ENCODE measurements at places on chromosomes 3 and 15.

DNA sequence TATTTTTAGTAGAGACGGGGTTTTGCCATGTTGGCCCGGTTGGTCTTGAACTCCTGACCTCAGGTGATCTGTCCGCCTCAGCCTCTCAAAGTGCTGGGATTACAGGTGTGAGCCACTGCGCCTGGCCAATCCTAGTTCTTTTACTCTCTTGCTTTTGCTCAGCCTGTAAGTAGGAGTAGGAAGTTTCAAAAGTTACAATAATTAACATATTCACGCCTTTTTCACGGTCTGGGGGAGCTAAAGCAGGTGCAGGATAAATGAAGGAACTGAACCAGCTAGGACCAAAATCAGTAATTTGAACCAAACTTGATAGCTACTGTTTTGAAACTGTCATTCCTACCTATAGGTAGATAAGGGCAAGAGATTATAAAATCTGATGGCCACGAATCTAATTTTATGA is 98.5 kb downstream of the CACNA1D start:
- no peak for DNase-seq

DNA sequence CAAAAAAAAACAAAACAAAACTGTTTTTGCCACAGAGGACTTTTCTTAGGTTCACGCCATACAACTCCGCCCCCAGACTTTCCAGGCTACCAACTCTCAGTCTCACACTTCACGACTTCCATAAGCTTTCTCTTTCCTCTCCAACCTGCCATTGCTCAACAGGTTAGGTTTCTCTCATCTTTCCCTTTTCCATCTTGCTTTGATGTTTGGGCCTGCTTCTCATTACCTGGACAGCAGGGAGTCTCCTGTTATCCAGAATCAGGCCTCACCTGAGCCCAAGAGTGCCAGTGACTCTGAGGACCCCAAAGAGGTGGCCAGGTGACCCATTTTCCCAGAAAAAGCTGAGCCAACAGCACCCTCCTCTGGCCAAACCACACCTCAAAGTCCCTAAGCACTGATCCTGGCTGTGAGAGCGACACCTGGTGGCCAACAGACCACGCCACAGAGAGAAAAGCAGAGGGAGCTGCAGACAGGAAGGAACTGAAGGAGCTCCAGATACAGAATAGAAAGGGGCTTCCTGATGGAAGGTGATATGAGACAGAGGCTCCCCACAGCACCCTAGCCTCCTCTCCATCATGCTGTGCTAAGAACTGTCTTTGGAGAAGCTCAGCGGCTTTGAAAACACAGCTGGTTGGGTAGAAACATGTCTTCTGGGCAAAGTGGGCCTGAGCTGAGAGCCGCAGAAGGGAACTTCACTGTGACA is 4.0 kb downstream of the CCDC51 start:
- peak; percentile 73 for DNase-seq

- no peak for DNase-seq
Observed at GRCh38 chr3:38148311-38148882, 9.9 kb downstream of the MYD88 start.

GRCh38 chr3:69385723-69386555 is at the start of gene FRMD4B:
Gene FRMD4B (minus strand): TSS chr3:69386088. CDS start chr3:69385989, 99 bp downstream.
- peak; percentile 31 for DNase-seq

DNA sequence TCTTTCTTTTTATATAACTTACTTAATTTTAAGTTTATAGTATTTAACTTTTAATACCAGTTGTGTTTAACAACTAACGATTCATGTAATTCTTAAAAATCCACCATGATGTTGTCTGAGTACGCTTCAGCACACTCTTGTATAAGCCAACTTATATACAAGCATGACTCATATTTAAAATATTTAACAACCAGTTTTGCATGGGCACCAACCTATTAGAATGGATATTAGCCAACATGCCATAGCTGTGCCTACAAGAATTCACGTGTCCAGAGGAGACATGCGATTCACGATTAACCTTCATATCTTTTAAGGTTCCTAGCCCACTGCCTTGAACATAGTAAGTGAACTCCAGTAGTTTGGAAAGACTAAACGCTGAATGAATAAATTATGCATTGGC is 1023.2 kb downstream of the TBL1XR1 start:
- DNase-seq, result no peak

DNA sequence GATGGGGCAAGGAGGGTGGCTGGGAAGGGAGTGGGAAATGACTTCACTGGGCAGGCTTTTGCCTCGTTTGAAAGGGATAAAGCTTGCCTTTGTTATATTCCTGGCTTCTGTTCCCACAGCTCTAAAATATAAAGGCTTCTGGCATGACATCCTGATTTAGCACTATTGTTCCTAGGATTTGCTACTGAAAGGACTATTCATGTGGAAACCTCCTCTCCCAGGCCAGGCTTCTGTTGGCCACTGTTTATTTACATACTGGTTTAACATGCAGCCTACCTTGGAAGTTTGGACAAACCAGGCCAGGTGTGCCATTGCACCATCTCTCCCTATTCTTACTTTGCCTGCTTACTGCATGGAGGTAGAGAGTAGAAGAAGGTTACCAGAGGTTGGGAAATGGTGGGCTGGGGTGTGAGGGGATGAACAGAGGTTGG is 2.4 kb upstream of the LMCD1 start:
- no peak for DNase-seq

DNA sequence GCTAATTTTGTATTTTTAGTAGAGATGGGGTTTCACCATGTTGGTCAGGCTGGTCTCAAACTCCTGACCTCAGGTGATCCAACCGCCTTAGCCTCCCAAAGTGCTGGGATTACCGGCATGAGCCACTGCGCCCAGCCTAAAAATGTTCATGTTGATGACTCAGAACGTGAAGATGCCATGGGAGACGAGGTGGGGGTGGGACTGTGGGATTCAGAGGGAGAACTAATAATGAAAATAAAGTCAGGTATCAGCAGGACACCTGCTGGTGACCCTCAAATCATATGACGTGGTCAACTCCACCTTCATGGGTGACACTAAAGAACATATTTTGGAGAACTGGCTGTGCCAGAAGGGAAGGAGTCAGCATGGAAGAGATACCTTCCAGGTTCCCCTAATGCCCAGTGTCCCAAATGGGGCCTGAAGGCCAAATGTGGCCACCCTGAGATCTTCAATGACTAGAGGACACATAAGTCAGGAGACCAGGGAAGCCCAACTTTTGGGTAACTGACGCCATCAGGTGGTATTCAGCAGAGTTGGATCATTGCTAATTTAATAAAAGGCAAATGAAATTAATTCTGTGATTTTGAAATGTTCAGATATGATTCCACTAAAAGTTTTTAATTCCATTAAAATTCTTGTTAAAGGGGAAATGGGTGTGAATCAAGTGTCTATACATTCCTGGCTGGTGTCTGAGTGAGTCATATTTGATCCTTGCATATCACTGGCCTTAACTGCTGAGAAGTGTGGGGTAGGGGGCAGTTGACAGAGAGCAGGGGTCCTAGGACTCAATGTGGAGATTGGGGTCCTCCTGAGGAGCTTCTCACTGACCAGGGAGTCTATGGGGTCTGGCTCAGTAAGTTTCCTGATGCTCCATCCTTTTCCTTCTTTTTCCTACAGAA is 88.6 kb upstream of the GSK3B start:
- no peak for DNase-seq

DNA sequence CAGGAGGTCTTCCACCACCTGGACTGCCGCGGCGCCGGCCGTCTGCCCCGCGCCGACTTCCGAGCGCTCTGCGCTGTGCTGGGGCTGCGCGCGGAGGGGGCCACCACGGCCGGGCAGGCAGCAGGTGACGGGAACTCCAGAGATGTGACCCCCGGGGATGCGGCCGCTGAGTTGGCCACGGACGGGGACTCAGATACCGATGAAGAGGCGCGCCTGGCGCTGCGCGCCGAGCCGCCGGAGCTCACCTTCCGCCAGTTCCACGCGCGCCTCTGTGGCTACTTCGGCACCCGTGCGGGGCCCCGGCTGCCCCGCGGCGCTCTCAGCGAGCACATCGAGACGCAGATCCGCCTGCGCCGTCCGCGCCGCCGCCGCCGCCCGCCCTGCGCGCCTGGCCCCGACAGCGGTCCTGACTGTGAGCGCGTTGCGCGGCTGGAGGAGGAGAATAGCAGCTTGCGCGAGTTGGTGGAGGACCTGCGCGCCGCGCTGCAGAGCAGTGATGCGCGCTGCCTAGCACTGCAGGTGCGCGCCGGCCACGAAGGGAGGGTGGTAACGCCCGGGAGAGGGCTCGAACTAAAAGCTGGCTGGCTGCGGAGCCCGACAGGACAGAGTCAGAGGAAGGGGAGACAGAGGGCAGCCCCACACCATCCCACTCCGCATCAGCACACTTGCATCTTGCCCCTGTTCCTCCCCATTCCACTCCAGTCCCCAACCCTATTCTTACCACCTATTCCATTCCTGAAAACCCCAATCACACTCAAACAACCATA is 885 bp downstream of the EFCC1 start:
- peak; percentile 47 for DNase-seq

DNA sequence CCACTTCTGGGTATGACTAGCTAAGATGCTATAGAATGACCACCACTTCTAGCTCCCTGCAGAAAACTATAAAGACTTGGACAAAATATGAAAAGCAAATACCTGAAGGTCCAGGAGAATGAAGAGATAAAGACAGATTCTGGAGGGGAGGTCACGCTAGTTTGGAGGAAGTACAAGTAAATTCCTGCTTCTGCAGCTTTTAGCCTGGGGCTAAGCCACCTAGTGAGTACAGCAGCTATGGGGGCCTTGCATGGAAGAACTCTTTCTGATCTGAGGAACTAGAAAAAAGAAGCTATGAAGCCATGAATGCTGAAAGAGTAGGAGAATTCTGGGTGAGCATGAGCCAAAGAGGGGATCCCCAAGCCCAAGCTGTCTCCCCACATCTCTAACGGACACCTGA is 29.8 kb downstream of the NRG4 start:
- DNase-seq, result no peak

DNA sequence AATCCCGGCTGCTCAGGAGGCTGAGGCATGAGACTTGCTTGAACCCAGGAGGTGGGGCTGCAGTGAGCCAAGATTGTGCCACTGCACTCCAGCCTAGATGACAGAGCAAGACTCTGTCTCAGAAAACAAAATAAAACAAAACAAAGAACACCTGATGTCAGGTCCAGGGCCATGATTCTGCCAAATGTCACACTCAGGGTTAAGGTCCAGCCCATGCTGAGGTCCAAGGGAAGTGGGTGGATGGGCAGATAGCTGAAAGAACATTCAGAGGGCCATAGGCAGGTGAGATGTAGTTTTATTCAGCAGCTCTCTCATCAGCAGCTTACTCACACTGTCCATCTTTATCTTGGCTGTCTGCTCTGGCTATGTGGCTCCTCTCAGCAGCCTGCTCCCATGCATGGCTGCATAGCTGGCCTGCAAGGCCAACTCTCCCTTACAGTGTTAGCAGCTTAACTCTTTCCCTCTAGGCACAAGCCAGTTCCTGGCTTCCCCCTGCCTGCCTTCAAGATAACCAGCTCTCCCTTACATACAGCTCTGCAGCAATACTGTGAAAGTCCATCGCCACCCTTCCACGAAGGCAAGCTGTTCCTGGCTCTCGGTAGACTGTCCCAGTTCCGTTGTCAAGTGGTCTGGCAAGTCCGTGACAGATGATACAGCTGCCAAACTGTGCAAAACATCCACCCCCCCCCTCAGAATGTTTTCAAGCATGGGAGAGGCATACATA is 62.4 kb upstream of the SIAH2 start:
- no peak for DNase-seq

- no peak for DNase-seq
Observed at GRCh38 chr3:53293867-53294266, 38.0 kb upstream of the TKT start.

GRCh38 chr3:60886518-60886917 is 364.7 kb downstream of the FHIT start:
- DNase-seq, result no peak

DNA sequence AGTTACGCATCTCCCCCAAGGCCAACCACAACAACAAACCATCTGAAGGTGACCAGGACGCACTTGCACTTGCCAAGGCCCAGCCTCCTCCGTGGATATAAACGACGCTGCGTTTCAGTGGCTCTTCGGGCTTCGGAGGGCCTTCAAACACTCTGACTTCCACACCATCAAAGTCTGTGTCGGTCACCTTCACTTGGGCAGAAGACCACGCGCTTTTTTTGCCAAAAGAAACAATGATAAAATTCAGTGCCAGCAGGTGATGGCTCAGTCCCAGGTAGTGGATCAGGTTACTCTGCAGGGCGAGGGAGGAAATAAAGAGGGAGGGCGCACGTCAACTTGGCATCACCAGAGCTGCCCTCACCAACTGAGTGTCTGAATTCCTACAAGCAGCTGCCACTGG is 63.0 kb downstream of the NCEH1 start:
- no peak for DNase-seq

GRCh38 chr3:43926055-43926454 is 235.3 kb downstream of the ABHD5 start:
- no peak for DNase-seq

- DNase-seq, result no peak
Observed at GRCh38 chr3:99118381-99118780, 216.9 kb upstream of the DCBLD2 start.

GRCh38 chr3:49529567-49529966 is 24.7 kb upstream of the BSN start:
- no peak for DNase-seq

DNA sequence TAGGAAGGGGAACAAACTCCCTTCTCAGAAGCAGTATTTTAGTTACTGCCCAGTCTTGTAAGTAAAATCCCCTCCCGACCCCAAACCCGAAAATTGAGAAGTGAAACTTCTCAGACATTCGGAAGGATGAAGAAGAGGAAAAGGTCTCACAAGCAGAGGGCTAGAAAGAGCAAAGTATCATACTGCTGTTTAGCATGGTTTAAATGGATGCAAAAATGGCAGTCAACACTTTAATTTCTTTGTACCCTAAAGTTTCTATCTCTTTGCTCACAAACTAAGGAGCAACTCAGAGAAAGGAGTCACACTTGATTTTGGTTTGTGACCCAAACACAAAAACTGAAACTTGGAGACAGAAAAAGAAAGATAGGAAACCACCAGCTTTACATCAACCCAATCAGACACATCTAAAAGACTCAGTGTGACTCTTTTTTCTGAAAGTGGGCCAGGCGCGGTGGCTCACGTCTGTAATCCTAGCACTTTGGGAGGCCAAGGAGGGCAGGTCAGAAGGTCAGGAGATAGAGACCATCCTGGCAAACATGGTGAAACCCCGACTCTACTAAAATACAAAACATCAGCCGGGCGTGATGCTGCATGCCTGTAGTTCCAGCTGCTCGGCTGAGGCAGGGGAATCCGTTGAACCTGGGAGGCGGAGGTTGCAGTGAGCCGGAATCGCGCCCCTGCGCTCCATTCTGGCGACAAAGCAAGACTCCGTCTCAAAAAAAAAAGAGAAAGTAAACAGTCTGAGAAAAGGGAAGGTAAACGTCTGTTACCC is 63.2 kb upstream of the ATP11B start:
- no peak for DNase-seq

Data from stimulated activated CD4-positive, alpha-beta T cell treated with anti-CD3 and anti-CD28 coated beads, TNF-alpha, amount 100 ng/mL, for 24 hours (primary cell).